Dermis blood vessel endothelial cell (primary cell): ENCODE measurements at places on chromosomes 2 and 18. TPM values are rescaled to one million over a fixed set of nuclear protein-coding genes. Genes with fewer than 3 reads are reported as not detected.
A peak's percentile ranks its signal among the peaks of the same experiment; 100 is the strongest.

The RNF144A gene
- total RNA-seq, result 23.6 and 25.2 TPM in 2 replicates

DNA sequence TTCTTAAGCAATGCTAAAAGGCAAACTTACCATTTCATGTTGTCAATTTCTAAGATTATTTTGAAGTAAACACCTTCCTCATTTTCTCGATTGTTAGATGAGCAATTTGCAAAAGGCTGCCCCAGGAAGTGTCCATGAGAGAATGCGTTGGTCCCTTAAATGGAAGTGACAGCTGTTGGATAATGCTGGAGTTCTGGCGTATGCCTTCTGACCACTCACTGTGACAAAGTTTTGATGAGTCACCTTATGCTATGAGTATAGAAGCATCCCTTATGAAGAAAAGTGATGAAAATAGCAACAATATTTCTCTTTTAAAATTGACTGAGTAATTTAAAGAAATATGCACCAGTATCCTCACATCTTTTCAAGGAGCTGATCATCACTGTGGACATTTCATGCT lies 1497.5 kb downstream of the DPP10 start:
- no peak for DNase-seq

GRCh38 chr18:35376393-35376741 lies 770 bp downstream of the ZNF396 start:
- peak; percentile 15 for DNase-seq

GRCh38 chr2:6806604-6807003 lies 59.1 kb downstream of the CMPK2 start:
- no peak for DNase-seq

The CREB1 gene
- total RNA-seq, result 51.5 and 56.2 TPM in 2 replicates

DNA sequence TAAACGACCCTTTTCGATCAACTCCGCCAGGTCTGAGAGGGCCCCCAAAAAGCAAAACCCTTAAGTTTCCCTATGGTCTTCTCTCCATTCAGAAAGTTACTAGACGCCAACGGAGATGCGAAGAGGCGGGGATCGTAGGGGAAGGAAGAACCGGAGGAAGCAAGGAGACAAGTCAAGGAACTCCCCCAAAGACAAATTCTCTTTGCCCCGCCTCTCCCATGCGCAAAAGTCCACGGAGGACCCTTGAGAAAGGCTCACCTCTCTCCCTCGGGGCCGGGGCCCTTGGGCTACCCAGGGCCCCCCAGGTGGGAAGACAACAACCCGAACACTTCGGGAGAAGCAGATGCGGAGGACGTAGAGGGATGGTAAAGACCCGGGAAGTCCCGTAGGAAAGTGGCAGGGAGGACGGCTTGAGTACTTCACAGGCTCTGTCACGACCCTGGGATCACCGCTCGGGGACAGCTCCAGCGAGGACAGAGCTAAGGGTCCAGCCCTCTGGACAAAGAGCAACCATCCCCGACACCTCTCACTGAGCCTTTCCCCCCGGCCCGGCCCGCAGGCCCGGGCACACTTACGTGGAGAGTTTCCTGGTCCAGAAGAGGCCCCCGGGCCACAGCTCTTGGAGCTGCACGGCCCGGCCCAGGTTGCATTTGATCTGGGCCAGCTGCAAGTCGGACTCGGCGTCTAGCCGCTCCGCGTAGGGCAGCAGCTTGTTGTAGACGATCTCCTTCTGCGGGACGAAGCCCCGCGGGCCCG lies 647 bp downstream of the PSME4 start:
- DNase-seq, result peak; percentile 56

The ST8SIA3 gene
- not detected in 2 replicates for total RNA-seq

The PROKR1 gene
- total RNA-seq, result under 0.01 TPM in 1 of 2 replicates, not detected in the other

DNA sequence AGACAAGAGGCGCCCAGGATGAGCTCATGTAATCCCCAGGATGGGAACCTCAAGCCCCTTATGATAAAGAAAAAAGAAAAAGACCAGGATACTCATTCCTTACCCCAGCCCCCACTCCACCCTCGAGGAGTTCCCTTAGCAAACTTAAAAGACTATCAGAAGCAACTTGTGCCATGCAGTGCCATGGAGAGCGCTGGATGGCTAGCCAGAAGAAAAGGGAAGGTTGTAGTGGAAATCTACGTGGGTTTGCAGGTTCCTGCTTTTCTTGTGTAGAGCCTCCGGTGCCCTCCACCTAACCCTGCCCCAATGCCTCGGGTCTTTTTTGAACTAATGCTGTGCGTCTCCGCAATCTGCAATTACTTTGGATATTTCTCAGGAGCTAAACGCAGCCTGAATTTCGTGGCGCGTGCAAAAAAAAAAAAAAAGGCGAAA lies 16.2 kb upstream of the BCL11A start:
- DNase-seq, result no peak

The SLC14A1 gene
- total RNA-seq, result not detected in 2 replicates

- no peak for DNase-seq
Observed at GRCh38 chr2:119513832-119514231, 10.5 kb downstream of the SCTR start.

DNA sequence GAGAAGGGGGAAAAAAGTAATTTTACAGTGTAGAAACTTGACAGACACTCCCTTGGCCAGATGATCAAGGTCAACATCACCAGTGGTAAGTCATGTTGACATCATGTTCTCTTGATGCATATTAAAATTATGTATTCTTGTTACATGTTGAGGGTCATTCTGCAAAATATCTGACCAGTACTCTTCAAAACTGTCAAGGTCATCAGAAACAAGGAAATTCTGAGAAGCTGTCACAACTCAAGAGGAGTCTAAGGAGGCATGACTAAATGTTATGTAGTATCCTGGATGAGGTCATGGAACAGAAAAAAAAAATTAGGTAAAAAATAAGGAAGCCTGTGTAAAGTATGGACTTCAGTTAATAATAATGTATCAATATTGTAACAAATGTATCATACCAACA lies 6.3 kb downstream of the SGPP2 start:
- no peak for DNase-seq

DNA sequence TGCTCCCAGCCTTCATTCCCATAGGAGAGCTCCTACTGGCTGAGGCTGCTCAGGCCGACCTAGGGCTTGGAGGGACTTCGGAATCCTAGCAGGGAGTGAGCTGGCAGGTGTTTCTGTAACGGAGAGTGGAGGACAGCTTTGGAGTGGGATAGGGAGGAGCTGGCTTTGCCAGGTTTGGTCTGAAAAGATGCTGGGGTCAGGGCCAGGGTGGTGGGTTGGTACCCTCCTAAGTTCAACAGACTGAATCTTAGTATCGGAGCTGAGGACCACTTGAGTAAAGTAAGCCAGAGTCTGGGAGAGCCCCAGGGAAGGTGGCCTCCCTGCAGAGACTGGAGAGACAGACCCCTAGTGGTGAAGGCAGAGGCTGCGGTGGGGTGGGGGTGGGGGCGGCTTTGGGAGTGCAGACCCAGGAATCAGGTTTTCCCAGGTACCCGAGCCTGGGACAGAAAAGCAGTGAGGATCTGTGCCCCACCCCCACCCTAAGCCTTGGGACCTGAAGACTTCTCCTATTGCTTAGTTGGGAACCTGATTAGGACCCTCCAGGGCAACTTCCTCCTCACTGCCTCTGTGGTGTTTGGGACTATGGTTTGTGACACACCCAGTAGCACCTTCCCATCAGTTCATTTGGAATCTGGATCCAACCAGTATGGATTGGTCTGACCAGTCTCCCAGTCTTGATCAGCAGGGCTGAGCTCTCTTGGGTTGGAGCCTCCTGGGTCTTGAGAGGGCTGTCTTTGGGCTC lies 3.0 kb downstream of the CNNM4 start:
- peak; percentile 42 for DNase-seq

DNA sequence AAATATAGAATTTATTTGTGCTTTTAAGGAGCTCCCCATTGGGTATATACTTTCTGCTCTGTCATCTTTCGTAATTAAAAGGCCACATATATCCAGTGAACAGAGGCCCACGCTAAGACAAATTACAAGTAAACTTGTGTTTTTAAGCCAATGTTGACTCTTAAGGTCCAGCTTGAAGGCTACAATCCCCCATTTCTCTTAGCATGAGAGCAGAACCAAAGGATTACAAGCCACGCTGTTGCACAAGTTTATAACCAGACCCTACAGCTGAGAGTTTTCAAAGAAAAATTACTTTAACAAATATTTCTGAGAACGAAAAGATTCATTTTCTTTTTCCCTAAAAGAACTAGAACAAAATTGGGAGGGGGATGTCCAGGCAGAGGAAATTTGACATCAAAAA lies 471.0 kb downstream of the TXNL1 start:
- DNase-seq, result no peak

The RTP5 gene
- total RNA-seq, result not detected in 2 replicates

- DNase-seq, result no peak
Observed at GRCh38 chr18:29879763-29880162, 1162.8 kb downstream of the DSC3 start.

DNA sequence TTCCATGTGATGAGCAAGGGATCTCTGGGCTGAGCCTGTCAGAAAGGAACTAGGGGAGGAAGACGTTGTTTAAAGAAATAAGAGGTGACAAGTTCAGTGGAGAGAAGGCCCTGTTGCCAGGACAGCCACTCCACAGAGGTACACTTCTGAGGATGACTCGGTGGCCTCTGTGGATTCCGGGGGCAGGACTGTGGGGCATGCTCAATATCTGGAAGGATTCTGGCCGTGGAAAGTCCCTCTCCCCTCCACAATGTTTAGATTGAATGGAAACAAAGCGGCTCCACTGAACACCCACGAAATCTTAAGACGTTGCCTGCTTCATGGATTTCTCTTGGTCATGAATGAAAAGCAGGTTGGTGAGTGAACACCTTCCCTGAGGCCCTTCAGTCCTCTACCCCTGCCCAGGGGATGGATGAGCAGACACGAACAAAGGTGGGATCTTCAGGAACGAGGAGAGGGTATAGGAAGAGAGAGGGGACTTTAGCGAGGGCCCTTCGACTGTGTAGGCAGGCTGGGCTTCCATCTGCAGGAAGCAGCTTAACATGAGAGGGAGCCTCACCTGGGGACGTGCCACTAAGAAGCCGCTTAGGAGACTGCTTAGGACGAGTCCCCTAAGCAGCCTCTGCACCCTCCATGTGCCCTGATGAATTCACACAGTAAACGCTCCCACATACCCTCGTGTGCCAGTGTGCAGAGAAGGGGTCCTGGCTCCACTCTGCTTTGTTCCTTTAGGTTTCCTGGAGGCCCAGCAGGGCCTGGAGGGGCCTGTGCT lies 1.9 kb downstream of the NTSR2 start:
- DNase-seq, result no peak

- DNase-seq, result peak; percentile 45
Observed at GRCh38 chr2:235860871-235861270, 307.3 kb downstream of the GBX2 start.

The CIB4 gene
- total RNA-seq, result not detected in 2 replicates

DNA sequence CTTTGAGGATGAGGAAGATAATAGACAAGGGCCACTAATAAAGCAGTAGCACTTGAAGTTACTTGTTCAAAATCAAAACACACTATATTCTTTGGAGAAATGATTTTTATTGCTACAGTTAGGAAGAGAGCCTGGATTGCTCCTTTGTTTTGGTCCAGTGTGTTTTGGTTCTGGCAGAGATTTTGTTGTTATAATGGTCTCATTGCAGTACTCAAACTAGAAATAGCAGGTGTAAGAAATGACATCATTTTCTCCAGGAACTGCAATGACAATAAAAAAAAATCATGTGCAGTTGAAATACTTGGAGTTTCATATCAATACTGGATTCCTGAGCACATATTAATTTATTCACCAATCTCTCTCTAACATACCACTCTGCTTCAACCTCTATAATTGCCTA lies 490.3 kb downstream of the CCDC85A start:
- no peak for DNase-seq

DNA sequence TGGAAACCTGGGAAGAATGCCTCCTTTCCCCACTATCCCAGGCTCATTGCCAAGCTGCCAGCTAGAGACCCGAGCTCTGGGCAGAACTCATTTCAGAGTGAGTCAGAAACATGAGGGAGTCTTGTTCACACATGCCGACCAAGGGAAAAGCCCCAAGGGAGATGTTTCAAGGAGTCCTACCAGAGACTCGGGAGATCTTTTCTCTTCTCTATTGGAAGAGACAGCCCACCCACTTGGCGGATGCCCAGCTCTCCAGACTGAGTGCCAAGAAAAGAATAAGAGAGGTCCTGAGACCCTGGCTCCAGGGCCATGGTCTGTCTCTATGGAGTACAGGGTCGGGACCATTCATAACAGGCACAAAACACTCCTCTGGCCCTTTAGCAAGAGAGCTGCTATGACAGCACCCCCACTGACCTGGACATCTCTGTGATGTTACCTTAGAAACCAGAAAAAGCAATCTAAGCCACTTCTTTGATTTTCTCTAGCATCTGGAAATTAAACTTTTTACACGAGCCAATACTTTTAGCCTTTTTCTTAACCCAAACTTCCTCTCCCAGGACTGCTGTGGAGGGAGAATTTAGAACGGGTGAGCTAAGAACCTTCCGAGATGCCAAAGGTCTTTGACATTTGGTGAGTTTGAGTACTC lies 18.5 kb upstream of the IGFBP5 start:
- no peak for DNase-seq

The IRS1 gene
- total RNA-seq, result 0.17 and 0.23 TPM in 2 replicates
